Stimulated activated CD8-positive, alpha-beta memory T cell treated with anti-CD3 and anti-CD28 coated beads, Interleukin-7, amount 100 ng/mL, for 1 hour (primary cell): ENCODE measurements at places on chromosomes 4 and X.

GRCh38 chrX:46873746-46874145, 36.9 kb downstream of the RP2 start:
- no peak for DNase-seq

GRCh38 chr4:189773909-189774308, 166.8 kb upstream of the FRG1 start:
- DNase-seq = no peak

DNA sequence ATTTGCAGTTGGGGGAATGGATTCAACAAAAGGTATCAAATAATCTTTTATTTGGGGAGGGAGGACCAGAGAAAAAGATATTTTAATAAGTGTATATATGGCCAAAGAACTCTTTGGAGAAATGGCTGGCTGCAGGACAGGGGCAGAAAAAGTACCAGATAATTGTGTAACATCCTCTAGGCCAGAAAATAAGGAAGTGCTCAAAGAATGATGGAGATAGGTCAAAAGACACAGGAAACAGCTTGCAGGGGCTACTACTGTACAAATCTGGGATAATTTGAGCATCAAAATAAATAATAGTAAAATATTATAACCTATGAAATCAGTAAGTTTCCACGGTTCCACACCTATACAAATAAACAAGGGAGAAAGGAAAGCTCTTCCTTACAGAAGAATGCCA, 34.8 kb downstream of the KLHL5 start:
- DNase-seq = no peak

- DNase-seq = no peak
Measured at GRCh38 chr4:956531-957230, 16.7 kb downstream of the DGKQ start.

GRCh38 chr4:140732780-140733179, 23.4 kb downstream of the TBC1D9 start:
- no peak for DNase-seq

DNA sequence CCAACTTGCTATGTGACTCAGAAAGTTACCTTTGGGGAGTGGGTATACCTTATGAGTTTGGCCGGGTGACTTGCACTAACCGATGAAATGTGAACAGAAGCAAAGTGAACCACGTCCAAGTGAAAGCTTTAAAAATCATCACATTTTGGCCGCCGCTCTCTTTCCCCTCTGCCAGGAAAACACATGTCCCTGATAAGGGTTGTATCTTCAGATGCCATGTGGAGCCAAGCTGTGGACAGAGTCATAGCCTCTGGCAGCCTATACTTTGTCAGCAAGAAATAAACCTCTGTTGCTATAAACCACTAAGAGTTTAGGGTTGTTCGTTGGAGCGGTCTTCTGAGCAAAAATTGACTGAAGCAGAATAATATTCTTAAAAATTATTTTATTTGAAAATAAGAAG, 92.3 kb downstream of the PRDM5 start:
- DNase-seq = no peak

- no peak for DNase-seq
Measured at GRCh38 chrX:97494756-97495372, 611.2 kb downstream of the RPA4 start.

GRCh38 chrX:19842542-19842941, 44.9 kb downstream of the SH3KBP1 start:
- DNase-seq = no peak
